ENCODE measurements at places on chromosomes 5 and 9.

- DNase-seq, result no peak
Measured at GRCh38 chr5:73300337-73301207, 127.6 kb downstream of the TMEM174 start.

DNA sequence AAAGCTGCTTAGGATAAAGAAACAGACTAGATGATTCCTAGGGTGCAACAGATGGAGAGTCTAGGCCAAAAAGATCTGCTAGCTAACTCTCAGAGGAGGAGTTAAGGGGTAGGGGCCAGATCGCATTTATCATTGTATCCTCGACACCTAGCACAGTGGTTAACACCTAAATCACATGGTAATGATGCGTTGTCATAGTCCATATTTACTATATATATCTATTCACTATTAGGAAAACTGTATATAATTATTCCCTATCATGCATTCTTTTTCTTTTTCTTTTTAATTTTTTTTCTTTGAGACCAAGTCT lies 92.8 kb upstream of the SLC44A1 start:
- DNase-seq, result no peak

GRCh38 chr9:24416136-24416535 lies 129.6 kb downstream of the IZUMO3 start:
- no peak for DNase-seq

GRCh38 chr5:149497357-149497756 lies 53.9 kb downstream of the CSNK1A1 start:
- no peak for DNase-seq

DNA sequence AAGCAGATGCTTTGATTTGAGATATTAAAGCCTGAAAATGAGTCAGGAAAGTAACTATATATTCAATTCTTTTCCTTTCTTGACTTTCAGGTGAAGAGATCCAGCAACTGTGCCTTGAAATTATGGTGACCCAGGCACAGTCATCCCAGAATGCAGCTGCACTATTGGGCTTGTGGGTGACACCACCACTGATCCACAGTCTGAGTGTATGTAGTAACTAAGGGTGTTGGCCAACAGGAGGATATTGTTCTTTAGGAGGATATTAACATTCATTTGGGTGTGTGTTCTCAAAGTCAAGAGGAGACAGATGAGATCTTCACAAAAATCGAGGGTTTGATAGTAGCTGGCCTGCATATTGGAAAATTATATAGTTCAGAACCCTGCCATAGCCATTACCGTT lies 53.2 kb downstream of the HACD4 start:
- no peak for DNase-seq

DNA sequence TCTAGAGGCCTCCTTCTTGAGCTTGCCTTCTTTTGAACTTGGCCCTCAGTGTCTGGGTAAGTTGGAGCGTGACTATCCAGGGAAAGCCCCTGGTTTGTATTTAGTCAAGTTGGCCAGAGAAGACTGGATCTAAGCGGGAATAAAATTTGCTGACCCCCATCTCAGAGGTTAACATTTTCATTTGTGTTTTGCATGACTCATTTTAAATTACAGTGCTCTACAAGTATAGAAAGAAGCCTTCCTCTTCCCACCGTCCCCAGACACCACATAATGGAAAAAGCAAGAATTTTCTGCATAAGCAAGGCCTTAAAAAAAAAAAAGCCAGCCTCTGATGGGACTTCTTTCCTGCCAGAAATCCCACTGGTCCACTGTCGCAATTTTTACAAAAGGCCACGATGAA lies 27.2 kb downstream of the PIK3R1 start:
- DNase-seq, result no peak

- no peak for DNase-seq
Measured at GRCh38 chr5:139671096-139671841, 23.1 kb downstream of the CXXC5 start.

- no peak for DNase-seq
Measured at GRCh38 chr9:22446589-22446949, at the start of gene DMRTA1. Gene DMRTA1, plus strand, starts transcription at chr9:22446824. Its CDS starts 242 bp downstream, at chr9:22447066.

Data from AG09309 (cell line).